ENCODE measurements at places on chromosomes 1 and 21. TPM values are rescaled to one million over a fixed set of nuclear protein-coding genes. Genes with fewer than 3 reads are reported as not detected.

DNA sequence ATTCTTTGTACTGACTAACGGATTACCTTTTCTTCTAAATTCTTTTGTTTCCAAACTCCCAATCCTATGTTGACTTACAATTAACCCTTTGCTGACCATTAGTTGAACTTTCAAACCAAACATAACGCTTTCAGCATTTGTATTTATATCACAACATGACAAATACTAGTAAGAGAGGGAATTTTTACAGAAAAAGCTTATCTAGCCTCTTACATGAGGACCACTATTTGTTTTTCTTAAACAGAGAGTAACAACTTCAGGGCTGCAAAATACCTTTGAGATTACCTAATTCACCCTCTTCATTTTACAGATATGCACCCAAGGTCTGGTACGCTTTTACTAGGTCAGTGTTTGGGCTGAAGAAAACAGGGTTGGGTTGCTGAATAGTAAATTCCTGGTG, 45.0 kb upstream of the CXADR start:
- peak; percentile 15 for DNase-seq

DNA sequence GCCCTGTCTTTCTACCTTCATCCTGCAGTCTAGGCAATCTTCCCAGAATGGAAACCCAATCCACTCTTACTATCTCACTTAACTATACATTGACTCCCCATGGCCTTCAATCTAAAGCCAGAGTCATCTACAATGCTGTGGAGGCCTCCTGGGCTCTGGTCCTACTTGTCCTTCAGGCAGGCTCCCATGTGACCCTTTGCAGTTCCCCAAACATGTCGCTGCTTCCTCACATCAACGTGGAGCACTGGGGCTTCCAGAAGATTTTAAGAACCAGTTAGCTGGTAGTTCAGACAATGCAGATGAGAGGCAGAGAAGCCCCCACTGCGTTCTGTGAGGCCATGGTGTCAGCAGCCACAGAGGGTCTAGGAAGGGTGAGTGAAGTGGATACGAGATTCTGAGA, 18.6 kb downstream of the LYPD8 start:
- no peak for DNase-seq

DNA sequence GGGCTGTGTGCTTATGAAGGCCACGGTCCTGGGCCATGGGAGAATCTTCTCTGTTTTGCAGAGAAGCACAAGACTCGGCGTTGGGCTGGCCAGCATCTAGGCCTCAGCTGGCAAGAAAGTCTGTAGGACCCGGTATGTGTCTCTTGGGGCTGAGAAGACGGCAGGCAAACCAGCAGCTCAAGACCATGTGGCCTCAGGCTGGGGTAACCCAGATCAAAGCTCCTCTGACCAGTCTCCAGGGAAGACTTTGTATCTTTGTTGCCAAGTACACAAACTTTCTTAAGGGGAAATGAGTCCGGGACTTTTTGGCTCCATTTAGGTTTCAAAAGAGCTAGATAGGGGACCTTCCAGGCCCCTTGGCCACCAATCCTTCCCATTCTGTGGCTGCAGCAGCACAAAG, 60.1 kb downstream of the PTP4A2 start:
- no peak for DNase-seq

- peak; percentile 90 for DNase-seq
Measured at GRCh38 chr1:9289711-9290485, 2.8 kb upstream of the SPSB1 start.

GRCh38 chr1:85940656-85941306, 215.8 kb downstream of the COL24A1 start:
- no peak for DNase-seq

- DNase-seq = no peak
Measured at GRCh38 chr1:150810958-150811659, 3.0 kb upstream of the CTSK start.

- peak; percentile 57 for DNase-seq
Measured at GRCh38 chr1:94925561-94926125, 1.3 kb downstream of the CNN3 start.

- DNase-seq = no peak
Measured at GRCh38 chr1:153764310-153764709, 10.9 kb upstream of the SLC27A3 start.

FCRLA gene
- under 0.01 TPM for total RNA-seq

OR2AK2 gene
- total RNA-seq = not detected

PLPP3 gene
- total RNA-seq = 2.2 TPM

EPHA8 gene
- total RNA-seq = not detected

RPS27 gene
- 1,160 TPM for total RNA-seq

OR4F29 gene
- not detected for total RNA-seq

SLC2A5 gene
- 0.26 TPM for total RNA-seq

CAPN8 gene
- total RNA-seq = under 0.01 TPM

B3GALT5 gene
- total RNA-seq = 0.90 TPM
